Upper lobe of left lung (tissue), 6 donors: ENCODE measurements at places on chromosomes 4 and X. TPM values are rescaled to one million over a fixed set of nuclear protein-coding genes. Genes with fewer than 3 reads are reported as not detected.

Gene NEIL3
- total RNA-seq: 0.39 TPM

Gene DMRTC1
- not detected for total RNA-seq

DNA sequence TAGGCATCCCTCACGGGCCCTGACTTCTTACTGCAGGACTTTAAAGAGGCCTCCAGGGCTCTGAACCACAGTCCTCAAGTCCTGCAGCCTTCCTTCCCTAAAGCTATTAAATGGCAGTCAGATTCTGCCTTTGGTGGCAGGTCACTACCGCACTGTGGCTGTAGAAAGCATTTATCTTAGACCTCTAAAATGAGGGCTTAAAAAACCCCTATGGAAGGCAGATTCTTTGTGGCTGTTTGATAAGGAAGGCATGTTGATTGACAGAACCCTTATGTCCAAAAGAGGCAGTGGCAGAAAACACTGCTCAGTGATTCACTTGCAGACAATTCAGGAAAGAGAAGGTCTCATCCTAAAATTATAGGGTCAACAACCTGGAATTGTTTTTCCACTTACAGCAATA is 79.2 kb downstream of the FBXL5 start:
- no peaks in the 10 kb centered on the region for H3K4me1 ChIP-seq
- H3K27ac ChIP-seq: no peak overlapping the region
- DNase-seq: no peak
- peaks cover 4% of the 10 kb centered on the region for H3K36me3 ChIP-seq
- H3K4me3 ChIP-seq: no peak overlapping the region

DNA sequence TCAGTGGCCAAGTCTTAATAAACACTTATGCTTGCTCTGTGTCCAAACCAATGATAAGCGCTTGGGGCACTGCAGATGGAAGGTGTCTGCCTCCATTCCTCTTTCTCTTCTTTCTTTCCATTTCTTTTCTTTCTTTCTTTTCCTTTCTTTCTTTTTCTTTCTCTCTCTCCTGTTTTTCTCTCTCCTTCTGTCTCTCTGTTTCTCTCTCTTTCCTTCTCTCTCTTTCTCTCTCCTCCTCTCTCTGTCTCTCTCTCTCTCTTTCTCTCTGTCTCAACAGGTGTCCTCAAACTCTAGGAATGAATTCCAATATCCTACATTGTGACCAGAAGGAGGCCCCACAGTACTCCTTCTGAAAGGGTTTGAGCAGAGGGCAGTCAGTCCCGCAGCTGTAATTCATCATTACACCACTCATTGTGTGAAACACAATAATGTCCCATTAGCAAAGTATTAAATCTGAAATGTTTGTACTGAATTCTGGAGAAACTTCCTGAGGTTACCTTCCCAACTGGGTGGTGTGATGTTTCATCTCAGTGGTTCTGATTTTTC is 66.5 kb upstream of the PAGE1 start:
- no peaks in the 10 kb centered on the region for H3K4me1 ChIP-seq
- no peak overlapping the region for H3K4me3 ChIP-seq
- H3K27me3 ChIP-seq: no peaks in the 10 kb centered on the region
- no peak overlapping the region for H3K27ac ChIP-seq

GRCh38 chr4:174089711-174090110 is 193.8 kb downstream of the FBXO8 start:
- no peak for DNase-seq
- no peak overlapping the region for H3K4me3 ChIP-seq
- H3K36me3 ChIP-seq: no peaks in the 10 kb centered on the region
- no peaks in the 10 kb centered on the region for H3K4me1 ChIP-seq

GRCh38 chr4:37733240-37733867 is 47.2 kb upstream of the RELL1 start:
- H3K27ac ChIP-seq: no peak overlapping the region
- no peaks in the 10 kb centered on the region for H3K4me1 ChIP-seq
- H3K4me3 ChIP-seq: no peak overlapping the region
- no peaks in the 10 kb centered on the region for H3K36me3 ChIP-seq

GRCh38 chrX:136421338-136421737 is 66.4 kb upstream of the BRS3 start:
- no peak overlapping the region for H3K27ac ChIP-seq
- no peak for DNase-seq
- H3K27me3 ChIP-seq: no peaks in the 10 kb centered on the region
- no peaks in the 10 kb centered on the region for H3K36me3 ChIP-seq
- no peaks in the 10 kb centered on the region for H3K4me1 ChIP-seq

DNA sequence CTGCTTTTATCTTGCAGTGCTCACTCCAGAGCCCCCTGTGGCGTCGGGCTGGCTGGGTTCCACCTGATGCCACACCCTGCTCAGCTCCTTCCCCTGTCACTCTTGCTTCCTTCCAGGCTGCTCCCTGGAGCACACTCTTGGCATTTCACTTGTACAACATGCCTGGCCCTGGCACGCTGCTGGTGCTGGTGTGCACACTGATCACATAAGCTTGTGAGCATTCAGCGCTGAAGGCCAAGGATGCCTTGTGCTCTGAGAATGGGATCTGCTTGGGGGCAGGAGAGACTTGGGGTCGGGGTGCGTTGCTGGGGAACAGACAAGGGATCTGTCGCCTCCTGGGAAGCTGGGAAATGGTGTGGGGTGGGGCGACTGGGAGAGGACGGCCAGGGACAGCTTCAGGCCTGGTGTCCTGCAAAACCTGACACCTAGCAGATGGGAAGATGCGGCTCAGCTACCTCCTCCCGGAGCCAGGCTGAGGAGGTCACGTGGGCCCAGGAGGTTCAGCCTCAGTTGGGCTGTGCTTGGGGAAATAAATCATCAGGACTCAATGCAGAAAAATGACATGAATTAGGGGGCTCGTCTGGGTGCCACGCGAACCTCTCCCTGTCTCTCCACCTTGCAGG is 108.5 kb downstream of the PHKA2 start:
- no peaks in the 10 kb centered on the region for H3K36me3 ChIP-seq
- no peaks in the 10 kb centered on the region for H3K27me3 ChIP-seq
- no peaks in the 10 kb centered on the region for H3K4me1 ChIP-seq
- no peak for DNase-seq
- no peak overlapping the region for H3K27ac ChIP-seq

- H3K27me3 ChIP-seq: no peaks in the 10 kb centered on the region
- no peak overlapping the region for H3K4me3 ChIP-seq
- peaks cover 40% of the 10 kb centered on the region for H3K4me1 ChIP-seq
- H3K27ac ChIP-seq: peak overlapping the region; percentile 37
- DNase-seq: no peak
- H3K36me3 ChIP-seq: no peaks in the 10 kb centered on the region
Measured at GRCh38 chr4:138978028-138978585, 37.5 kb upstream of the NOCT start.

GRCh38 chr4:83629945-83630721 is 94.2 kb downstream of the GPAT3 start:
- H3K4me1 ChIP-seq: peaks cover 3% of the 10 kb centered on the region
- no peak overlapping the region for H3K27ac ChIP-seq
- DNase-seq: no peak
- no peaks in the 10 kb centered on the region for H3K27me3 ChIP-seq

DNA sequence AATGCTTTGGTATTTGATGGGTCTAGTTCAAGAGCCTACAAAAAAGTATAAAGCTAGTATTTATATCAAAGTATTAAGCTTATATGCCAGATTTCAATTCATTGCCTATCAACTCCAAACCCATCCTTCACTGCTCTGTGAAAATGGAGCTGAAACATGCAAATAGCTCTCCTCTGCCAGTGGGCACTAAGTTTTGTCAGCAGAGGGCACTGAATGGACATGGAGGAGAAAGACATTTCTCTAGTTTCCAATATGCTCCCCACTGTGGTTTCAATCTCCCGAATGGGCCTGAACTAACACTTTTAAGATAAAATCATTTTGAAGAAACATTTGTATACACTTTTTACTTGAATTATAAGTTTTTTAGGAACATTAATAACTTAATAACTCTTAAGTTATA is 12.4 kb downstream of the PPID start:
- no peaks in the 10 kb centered on the region for H3K27me3 ChIP-seq
- H3K27ac ChIP-seq: no peak overlapping the region
- no peaks in the 10 kb centered on the region for H3K4me1 ChIP-seq

DNA sequence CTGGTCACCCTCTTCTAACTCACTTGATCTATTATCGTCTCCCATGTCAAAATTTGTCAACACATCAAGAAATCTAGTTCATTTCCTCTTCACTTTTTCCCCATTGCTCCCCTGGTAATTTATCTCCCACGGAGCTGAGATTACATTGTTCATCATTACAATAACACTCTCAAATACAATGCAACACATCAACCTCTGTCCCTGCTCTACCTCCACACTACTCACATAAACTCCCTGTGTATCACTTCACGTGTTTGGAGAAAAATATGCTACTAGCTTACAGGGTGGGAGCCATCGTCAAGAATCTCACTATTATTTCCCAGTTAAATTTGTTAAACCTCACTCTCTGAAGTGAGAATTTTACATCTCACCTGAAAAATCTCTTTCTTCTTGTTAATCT is 1006.4 kb downstream of the ARAP2 start:
- DNase-seq: no peak
- H3K4me3 ChIP-seq: no peak overlapping the region
- H3K27me3 ChIP-seq: no peaks in the 10 kb centered on the region
- H3K4me1 ChIP-seq: no peaks in the 10 kb centered on the region
- no peak overlapping the region for H3K27ac ChIP-seq

- no peak overlapping the region for H3K27ac ChIP-seq
- H3K4me3 ChIP-seq: no peak overlapping the region
- H3K27me3 ChIP-seq: no peaks in the 10 kb centered on the region
- no peaks in the 10 kb centered on the region for H3K36me3 ChIP-seq
- H3K4me1 ChIP-seq: no peaks in the 10 kb centered on the region
Measured at GRCh38 chrX:65866146-65866545, 173.7 kb downstream of the VSIG4 start.

DNA sequence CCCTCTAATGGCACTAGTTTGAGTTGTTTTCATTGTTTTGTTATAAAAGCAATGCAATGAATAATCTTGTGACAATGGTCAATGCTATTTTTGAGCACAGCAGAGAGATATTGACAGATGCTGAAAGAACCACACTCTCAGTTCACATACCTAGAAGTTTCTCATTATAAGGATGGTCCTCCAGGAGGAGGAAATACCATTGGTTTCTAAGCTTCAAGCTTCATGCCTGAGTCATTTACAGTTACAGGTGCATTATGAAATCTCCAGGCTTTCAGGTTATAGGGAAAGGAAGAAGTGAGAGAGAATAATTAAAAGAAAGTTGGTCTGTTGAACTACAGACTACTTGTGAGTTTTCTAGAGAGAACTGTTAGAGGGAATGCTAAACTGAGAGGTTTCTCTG is 75.3 kb downstream of the PWWP3B start:
- no peaks in the 10 kb centered on the region for H3K27me3 ChIP-seq
- H3K27ac ChIP-seq: no peak overlapping the region
- no peaks in the 10 kb centered on the region for H3K36me3 ChIP-seq
- no peak for DNase-seq

DNA sequence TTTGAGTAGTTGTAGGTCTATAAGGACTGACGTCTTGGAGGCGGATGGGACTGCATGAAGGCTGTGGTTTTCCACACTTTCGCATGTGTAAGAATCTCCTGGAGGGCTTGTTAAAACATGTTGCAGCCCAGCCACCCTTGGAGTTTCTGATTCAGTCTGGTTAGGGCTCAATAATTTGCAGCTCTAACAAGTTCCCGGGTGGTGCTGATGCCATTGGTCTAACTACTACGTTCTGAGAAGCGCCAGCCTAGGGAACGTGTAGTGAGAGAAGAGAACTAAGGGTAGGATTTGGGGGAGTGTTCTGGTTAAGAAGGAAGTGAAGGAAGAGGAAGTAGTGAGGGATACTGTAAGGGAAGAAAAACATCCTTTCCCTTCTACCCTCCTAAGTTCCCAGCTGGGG is 138.9 kb downstream of the LARP7 start:
- no peaks in the 10 kb centered on the region for H3K4me1 ChIP-seq
- no peak for DNase-seq
- H3K27ac ChIP-seq: no peak overlapping the region
- no peaks in the 10 kb centered on the region for H3K36me3 ChIP-seq
- H3K27me3 ChIP-seq: no peaks in the 10 kb centered on the region
- no peak overlapping the region for H3K4me3 ChIP-seq
